Suprapubic skin (tissue), 4 donors: ENCODE measurements at places on chromosomes 16 and 17.

DNA sequence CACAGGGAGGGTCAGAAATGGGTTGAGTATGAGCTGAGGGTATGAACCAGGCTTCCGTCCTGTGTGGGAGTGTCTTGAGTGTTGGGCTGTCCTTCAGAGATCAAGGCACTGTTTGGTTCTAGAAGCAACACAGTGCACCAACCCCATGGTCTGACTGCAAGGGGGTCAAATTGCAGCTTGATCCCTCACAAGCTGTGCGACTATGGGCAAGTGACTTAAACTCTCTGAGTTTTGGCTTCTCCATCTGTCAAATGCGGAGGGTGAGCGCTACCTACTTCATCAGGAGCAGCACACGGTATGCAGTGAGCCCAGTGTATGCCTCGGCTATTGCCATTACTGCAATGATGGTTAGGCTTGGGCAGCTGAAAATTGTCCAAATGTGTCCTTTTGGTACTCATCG, 21.0 kb downstream of the SEC14L5 start:
- no peak for DNase-seq

DNA sequence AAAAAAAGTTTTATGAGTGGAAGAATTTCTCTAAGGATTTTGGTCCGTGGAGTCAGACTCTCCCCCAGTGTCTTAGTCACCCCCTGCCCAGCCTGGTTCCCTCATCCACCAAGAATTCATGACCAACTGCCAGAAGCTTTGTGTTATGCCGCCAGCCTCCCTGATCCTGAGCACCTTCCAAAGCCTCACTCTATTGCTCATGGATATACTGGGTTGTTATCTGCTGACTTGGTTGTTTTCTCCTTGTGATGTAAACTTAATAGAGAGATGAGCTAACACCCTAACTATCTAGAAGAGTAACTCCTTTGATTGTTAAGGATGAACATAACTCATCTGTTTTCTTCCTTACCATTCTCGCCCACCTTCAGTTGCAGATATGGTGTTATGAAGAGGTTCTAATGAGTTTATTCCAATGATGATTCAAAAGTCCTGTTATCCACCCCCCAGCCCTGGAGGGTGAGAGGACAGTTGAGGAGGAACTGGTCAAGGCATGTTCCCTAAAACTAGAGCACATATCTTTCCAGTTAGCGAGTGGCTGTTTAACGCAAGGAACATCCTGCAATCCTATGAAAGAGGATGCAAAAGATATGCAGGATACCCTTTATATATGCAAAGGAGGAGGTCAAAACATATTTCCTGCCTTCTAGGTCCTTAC, 1.5 kb upstream of the PSMD3 start:
- no peak for DNase-seq

- DNase-seq = no peak
Observed at GRCh38 chr17:77730376-77730775, 228.1 kb upstream of the TNRC6C start.

DNA sequence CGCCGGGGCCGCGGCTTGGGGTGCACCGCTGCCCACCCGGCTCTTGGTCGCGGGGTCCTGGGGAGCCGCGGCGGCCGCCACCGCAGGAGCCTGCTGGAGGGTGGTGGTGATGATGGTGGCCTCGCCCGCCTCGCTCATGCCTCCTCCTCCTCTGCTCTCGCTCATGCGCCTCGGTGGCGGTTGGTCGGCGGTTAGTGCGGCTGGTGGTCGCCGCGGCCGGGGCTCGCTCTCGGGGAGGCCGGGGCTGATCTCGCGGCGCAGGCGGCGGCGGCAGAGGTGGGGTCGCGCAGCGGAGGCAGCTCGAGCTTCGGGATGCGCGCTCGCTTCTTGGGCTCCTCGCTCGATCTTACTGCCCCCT, 41.6 kb downstream of the AHSP start:
- DNase-seq = no peak
